ENCODE measurements at places on chromosomes 7 and 10.

- no peak for DNase-seq
Observed at GRCh38 chr7:93196336-93196735, 29.9 kb downstream of the HEPACAM2 start.

DNA sequence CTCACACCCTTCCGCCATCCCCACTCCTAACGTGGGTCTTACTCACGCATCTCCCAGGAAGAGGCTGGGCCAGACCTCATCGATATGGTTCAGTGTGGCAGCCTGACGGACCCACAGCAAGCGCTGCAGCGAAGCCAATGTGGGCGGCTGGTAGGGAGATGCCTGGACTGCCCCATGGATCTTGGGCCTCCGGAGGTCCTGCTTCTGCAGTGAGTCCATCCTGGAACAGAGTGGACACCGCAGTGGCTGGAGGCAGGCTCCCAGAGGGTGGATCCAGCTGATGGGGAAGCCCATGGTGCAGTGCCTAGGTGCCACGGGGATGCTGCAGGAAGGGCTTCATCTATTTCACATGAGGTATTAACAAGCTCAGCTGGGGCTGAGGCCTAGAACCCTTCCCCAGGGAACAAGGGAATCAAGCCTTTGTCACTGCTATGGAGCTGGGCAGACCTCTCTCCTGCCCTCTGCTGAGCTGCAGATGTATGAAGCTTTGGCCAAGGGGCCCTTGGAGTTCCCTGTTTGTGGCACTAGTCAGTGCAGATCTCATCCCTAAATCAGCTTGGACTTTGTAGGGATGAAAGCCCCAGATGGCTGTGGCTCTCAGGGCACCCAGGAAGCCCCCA is 13.7 kb upstream of the SAMD8 start:
- DNase-seq: no peak

DNA sequence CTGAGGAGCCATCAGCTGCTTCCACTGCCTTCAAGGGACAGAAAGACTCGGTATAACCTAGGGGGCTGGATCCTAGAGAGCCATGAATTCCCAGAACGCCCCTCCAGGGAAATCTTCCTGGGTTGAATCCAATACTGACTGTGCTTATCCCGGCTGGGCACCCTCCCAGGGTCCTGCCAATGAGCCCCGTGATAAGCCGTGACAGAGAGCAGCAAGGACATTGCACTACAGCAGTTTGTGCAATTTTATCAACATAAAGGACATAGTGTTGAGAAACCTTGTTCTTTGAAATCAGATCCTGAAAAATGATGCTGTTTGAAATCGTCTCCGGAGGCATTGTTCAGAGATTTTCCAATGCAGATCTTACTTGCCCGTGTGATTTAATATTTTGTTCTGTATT is 18.8 kb downstream of the AKR1B1 start:
- DNase-seq: no peak

DNA sequence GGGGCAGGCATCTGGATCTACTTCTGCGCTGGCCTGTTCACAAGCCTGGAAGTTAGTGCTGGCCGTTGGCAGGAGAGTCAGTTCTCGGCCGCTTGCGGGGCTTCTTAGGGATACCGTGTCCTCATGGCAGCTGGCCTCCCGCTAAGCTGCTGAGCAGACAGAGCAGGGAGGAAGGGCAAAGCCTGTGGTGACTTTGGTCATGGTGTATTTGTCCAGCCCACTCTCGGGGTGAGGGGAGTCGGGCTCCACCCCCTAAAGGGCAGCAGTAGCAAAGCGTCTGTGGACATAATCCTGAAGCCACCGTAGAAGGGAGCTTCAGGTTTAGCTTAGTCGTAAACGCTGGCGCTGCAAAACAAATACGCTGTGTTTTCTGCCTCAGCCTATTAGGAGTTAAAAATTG is 12.2 kb downstream of the UBE3C start:
- no peak for DNase-seq
